Body of pancreas (tissue), 4 donors: ENCODE measurements at places on chromosomes 11 and 22. TPM values are rescaled to one million over a fixed set of nuclear protein-coding genes. Genes with fewer than 3 reads are reported as not detected.
A peak's percentile ranks its signal among the peaks of the same experiment; 100 is the strongest.

The MS4A4A gene
- total RNA-seq: 1.3 TPM

The MMP12 gene
- not detected for total RNA-seq

The UPK2 gene
- not detected for total RNA-seq

The NOX4 gene
- not detected for total RNA-seq

The IRAG1 gene
- total RNA-seq: 10.1 TPM

The TFIP11 gene
- total RNA-seq: 26.2 TPM

The GVQW3 gene
- total RNA-seq: 11.2 TPM

The IL18 gene
- 22.8 TPM for total RNA-seq

The MS4A12 gene
- total RNA-seq: not detected

DNA sequence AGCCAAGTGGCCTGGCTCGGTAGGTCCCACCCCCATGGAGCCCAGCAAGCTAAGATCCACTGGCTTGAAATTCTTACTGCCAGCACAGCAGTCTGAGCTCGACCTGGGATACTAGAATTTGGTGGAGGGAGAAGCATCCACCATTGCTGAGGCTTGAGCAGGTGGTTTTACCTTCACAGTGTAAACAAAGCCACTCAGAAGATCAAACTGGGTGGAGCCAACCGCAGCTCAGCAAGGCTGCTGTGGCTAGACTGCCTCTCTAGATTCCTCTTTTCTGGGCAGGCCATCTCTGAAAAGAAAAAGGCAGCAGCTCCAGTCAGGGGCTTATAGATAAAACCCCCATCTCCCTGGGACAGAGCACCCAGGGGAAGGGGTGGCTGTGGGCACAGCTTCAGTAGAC is 22.3 kb upstream of the OR5B21 start:
- DNase-seq: no peak

DNA sequence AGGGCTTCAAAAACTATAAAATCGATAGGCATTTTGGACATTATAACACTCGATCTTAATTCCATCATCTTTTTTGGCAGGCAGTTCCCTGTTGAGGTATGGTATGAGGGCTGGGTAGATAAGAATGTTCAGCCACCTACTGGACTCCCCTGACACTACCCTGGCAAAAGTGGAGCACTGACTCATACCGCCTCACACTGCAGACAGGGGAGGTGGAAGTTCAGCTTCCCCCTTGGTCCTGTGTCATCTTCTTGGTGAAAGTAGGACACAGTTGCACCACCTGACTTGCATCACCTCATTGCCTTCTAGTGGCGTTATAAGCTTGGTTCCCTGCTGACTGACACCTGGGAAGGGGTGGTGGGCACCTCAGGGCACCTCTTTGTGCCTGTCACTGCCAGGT is 30.4 kb downstream of the PAAF1 start:
- no peak for DNase-seq

- DNase-seq: no peak
Observed at GRCh38 chr11:126732981-126733380, 267.6 kb downstream of the KIRREL3 start.

GRCh38 chr11:86523738-86524619 is 148.4 kb downstream of the ME3 start:
- peak; percentile 43 for DNase-seq

DNA sequence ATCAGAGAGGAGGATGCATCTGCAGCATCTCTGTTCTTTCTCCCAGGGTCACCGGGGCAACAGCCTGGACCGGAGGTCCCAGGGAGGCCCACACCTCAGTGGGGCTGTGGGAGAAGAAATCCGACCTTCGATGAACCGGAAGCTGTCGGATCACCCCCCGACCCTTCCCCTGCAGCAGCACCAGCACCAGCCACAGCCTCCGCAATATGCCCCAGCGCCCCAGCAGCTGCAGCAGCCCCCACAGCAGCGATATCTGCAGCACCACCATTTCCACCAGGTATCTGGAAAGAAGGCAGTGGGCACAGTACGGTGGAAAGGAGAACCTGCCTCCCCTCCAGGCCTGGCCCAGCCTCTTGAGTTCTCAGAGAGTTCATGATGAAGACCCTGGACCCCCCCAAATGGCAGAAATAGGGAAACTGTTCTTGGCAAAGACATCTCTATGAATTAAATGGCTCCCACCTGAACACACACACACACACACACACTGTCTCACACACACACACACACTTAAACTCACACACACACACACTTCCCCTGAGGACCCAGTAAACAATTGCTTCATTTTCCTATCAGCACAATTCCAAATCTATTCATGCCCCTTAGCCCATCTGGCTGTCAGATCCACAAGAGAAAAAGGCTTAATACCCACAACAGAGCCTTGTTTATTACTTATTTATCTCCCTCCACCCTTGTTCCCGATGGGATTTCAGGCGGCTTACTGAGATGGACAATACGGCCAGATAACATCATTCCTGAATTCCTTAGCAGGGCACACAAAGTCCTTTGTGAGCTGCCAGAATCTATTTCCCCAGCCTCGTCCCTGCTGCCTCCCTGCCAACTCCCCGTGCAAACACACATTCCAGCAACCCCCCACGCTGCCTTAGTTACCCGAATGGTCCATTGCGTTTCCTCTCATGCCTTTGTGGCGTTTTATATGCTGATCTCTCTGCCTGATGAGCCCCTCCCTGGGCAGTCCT is 8.1 kb downstream of the TMA7B start:
- peak; percentile 65 for DNase-seq

- no peak for DNase-seq
Observed at GRCh38 chr11:118572981-118573550, 857 bp downstream of the ARCN1 start.

DNA sequence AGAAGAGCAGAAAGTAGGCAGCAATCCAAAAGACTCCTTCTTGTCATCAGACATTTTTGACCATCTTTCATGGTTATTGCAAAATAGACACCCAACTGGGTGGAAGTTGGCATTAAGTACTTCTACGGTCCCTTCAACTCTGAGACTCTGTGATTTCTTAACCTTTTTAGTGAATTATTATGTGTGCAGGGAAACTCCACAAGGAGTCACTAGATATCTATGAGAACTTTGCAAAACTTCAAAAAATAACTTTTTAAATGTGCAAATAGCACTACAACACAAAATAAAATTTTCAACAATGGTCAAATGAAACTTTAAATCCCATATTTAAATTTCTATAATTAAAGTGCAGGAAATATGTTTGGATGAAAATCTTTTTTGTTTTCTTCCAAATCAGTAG is 88.7 kb downstream of the SLC17A6 start:
- no peak for DNase-seq

DNA sequence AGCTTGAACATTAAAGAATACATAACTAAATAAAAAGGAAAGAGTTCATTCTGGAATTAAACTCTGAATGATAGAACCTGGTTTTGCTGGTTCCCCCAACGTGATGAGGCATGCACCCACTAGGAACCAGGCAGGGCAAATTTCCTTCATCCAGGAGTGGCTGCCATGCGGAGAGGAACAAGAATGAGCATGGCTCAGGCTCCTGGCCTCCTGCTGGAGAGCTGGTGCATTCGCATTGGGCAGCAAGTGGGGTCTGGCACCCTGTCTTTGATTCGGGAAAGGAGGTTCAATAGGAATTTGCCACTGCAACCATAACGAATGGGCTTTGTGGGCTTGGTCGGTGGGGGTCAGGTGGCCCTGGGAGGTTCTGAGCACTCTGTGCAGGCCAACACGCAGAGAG is 169.8 kb upstream of the TENM4 start:
- no peak for DNase-seq

DNA sequence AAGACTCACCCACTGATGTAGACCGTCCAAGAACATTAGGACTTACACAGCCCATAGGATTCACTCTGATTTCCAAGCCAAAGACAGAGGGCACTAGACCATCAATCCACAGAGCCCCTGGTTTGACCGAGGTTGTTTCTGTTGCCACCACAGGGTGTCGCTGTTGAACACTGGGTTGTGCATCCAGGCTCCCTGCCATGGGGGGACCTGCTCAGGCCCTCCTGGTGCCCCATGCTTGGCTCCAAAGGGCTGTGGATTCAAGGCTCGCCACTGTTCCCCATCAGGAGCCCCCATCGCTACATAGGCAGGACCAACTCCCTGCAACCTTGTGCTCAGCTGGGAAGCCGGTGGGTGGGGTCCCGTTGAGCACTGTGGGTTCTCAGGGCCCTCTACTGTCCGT is 128.0 kb upstream of the ANO1 start:
- DNase-seq: no peak

DNA sequence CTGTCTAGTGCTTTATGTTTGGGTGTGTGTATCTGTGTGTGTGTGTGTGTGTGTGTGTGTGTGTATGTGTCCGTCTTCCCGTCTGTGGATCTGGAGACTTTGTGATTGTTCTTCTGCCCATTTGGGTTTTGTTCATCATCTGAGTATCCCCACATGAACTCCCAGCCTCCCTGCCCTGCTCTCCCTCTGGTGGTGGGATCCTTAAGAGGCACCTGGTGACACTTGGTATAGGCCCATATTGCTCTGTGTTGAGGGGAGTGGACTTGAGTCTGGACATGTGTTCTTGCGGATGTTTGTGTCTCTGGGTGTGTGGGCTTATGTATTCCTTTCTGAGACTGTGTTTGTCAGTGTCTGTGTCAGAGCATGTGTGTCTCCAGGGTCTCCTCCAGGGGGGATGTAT is 15.3 kb downstream of the RCOR2 start:
- no peak for DNase-seq

DNA sequence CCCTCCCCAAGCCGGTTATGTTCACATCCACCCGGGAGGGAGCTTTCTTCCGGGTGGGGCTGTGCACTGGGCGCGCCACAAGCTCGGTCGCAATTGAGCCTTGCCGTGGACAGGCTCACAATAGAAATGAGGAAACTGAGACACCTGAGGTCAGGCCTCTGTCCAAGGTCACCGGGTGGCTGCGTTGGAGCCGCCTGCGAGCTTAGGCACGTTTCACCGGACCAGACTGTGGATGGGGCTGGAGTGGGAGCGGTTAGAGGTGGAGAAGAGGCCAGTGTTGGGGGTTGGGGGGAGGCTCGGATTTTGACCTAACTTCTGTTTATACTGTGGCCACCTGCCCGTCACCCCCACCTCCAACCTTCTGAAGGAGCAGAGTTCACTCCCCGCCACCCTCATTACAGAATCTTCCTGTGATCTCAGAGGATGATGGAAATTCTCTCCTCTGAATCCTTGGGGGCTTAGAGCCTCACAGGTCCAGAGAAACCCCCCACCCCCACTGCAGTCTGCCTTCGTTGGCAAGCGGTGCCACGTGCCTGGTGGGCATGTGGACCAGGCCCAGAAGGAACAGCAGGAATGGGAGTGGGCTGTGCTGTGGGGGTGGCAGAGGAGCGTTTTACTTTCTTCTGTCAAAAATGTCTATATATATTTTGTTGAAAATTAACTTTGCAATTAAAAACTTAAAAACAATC is 631 bp upstream of the NPTXR start:
- no peak for DNase-seq

GRCh38 chr11:44743959-44744557 is 17.3 kb downstream of the TSPAN18 start:
- no peak for DNase-seq

- no peak for DNase-seq
Observed at GRCh38 chr11:12809864-12810567, 135.8 kb downstream of the TEAD1 start.

GRCh38 chr11:35566181-35566580 is 40.8 kb upstream of the PAMR1 start:
- no peak for DNase-seq

GRCh38 chr11:69677749-69678148 is 2.6 kb upstream of the LTO1 start:
- DNase-seq: no peak

DNA sequence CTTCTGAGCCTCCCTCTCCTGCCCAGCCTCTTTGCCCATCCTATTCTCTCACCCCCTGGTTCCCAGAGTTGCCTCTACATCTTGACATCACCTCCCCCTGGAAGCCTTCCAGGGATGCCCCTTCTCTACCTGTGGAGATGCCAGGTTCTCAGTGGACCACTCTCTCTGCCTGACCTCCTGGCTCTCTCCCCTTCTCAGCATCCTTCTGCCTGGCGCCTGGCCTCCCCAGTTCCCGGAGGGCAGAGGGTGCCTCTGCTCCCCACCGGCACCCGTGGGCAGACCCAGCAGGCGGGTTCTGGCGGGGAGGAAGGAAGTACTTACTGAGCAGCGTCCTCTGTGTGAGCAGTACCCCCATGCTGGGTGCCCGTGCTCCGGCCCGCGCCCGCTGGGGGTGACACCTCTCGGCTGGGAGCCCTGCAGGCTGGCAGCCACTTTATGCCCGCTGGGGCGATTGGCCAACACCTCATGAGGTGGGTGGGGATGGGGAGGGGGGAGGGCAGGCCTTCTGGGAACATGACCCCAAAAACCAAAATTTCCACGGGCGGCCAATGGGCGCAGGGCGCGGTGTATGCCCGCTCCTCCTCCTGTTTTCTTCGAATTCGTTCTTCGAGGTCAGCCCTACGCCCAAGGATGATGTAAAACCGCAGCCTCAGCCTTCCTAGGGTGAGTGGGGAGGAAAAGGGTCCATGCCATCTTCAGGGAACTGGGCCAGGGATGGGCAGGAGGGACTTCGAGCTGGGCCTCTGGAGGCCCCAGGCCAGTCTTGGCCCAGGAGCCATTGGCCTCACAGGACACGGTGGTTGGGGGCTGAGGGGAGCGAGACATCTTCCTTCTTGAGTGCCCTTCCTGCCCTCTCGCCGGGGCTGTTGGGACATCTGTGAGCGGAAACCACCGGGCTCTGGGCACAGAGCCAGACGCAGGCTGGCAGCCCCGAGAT is at the start of gene OSM:
Gene OSM (minus strand): TSS at position 407 of the 937 bp plus-strand sequence. CDS start 52 bp downstream, at position 355.
- no peak for DNase-seq

DNA sequence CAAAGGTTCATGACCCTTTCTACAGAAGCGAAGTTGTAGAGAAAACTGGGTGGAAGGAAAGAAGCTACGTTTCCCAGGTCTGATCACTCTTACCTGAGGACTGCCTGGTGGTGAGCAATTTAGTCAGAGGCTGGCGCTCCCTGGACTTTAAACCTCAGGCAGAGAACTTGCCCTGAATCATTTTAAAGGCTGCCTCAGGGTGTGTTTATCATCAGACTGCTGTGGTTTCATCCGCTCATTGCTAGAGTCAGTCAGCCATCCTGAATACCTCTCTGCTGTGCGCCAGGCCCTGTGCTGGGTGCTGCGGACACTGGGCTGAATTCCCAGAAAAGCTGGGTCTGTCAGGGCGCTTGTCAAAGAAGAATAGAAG is 2.7 kb downstream of the DTX4 start:
- no peak for DNase-seq

DNA sequence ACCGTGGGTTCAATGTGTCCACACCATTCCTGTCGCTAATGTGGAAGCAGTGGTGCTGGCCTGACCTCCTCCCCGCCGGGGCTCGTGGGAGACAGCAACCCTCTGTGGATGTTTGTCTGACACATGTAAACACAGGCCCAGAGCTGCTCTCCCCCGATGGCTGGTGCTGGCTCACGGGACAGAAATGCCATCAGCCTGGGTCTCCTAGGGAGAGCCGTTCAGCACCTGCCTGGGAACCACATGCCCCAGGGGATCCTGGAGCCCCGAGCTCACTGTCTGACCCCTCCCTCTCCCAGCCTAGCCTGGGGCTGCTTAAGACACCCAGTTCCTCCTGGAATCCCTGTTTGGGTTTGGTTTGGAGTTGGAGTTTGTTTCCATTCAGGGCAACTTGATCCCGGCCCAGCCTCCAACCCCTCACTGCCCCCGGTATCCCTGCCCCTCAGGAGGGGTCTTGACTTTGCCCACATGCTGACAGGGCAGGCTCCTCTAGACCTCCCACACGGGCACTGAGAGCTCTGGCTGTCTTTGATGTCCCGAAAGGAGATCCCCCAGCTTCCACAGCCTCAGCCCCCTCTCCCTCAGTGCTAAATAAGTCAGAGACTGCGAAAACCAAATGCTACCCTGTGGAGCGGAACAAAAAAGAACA is 50.9 kb upstream of the WNT11 start:
- DNase-seq: no peak
